ENCODE measurements at places on chromosomes 4 and X.

DNA sequence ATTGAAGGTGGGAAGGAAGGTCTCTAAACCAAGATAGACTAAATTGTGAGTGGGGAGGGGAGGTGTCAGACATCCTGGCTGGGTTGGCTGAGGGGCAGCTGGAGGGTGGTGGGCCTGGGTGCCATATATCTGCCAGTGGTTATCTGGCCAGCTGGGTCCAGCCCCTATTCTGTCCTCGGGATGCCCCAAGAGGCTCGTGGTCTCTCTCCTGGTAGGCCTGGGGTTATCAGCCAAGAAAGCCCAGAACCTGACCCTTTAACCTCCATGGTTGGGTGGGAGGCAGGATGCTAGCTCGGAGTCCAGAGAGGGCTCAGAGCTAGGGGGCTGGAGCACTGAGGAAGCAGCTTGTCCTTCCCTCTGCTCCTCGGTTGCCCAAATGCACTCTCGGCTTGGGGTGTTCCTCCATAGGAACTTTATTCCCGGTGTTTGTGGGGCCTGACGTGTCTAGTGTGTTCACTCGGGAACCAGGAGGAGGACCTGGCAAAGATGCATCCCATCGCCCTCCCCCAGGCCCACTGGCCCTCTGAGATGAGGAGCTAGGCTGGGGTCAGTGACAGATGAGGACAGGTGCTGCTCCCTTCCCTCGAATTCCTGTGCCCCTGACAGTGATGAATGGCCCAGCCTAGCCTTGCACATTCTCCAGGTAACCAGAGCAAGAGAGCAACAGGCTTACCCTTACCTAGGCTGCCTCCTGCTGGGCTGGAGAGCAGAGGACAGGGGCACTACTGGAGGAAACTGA lies 5.2 kb upstream of the EFNB1 start:
- no peak for DNase-seq

GRCh38 chr4:88747351-88747750 lies 49.7 kb upstream of the NAP1L5 start:
- DNase-seq: no peak

DNA sequence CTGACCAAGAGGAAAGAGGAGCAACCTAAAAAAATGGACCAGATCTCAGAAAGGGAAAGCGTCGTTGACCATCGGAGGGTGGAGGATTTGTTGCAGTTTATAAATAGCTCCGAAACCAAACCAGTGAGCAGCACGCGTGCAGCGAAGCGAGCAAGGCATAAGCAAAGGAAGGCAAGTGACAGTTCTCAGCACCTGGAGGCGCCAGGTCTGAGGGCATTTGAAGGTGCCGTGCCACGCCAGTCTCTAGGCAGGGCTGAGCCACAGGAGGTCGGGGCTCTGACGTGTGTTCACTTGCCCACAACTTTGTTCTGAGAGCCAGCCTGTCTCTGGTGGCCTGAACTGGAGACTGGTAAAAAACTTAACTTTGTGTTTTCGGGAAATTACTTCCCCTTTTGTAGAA lies 59.7 kb downstream of the TNIP2 start:
- DNase-seq: no peak

DNA sequence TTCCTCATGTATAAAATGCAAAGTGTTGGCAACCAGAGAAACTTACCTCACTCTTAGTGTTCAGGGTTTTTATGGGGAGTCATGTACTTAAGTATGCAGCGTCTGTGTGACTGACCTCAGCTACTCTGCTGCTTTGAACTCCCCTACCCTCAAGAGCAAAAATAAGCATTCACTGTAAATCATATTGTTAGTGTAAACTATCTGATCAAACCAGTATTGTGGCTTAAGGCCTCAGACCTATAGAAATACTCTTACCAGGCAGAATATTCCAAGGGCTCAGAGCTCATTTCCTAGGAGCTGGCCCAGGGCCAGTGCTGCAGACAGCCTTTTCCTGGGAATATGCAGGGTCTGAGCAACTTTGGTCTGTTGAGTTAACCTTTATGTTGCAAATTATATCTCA lies 453.1 kb downstream of the CCSER1 start:
- DNase-seq: peak; percentile 24

- DNase-seq: peak; percentile 53
Measured at GRCh38 chrX:40966213-40966820, 118.9 kb upstream of the USP9X start.

DNA sequence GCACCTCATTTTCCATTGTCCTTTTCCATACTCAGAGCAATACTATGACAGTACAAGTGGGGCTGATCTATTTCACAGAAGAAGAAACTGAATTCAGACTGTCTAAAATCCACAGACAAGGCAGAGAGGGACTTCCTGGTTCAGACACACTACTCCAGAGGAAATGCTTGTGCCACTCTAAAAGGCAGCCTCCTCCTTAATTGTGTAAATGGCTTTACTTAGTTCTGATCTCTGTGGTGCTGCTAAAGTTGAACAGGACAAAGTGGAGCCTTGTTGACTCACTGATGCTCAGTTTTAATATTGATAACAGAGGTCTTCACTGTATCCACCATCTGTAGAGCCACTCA lies 122.4 kb downstream of the KIT start:
- no peak for DNase-seq

GRCh38 chr4:148286012-148286411 lies 156.2 kb downstream of the NR3C2 start:
- no peak for DNase-seq

DNA sequence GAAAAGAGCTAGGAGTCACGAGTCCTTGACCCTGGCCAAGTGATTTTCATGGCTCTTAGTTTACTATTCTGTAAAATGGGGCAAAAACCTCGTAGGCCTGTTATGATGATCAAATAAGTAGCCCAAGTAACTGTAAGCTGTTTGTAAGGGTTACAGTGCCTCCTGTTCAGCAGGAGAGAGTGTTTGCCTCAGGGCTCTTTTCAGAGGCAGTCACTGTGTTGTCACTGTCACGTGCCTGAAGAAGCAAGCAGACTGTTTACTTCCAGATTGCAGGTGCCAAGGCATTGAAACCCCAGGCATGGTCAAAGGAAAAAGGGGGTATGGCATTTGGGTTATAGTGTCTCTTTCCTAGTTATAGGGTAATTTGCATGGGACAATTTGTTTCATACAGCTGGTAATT lies 4.5 kb downstream of the RAB39B start:
- DNase-seq: peak; percentile 2

- DNase-seq: no peak
Measured at GRCh38 chr4:8648296-8648695, 55.7 kb downstream of the CPZ start.

DNA sequence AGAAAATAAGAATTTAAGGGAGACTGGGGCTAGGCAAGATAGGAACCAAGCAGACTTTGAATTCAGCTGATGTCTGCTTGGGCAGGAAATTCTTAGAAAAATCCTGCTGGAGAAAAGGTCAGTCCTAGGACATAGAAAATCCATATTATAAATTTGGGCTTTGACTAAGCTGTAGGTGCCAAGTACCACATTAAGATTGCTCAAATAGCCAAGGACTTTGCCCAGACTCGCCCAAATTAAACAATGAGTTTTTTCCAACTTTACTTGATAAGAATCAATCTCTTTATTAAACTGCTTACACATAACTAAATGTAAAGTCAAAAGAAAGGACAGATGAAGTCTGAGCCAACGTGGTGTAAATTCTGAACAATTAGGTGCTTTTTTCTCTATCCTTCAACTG lies 95.4 kb downstream of the FUNDC1 start:
- peak; percentile 30 for DNase-seq

- peak; percentile 81 for DNase-seq
Measured at GRCh38 chrX:44580466-44580865, 37.8 kb upstream of the FUNDC1 start.

DNA sequence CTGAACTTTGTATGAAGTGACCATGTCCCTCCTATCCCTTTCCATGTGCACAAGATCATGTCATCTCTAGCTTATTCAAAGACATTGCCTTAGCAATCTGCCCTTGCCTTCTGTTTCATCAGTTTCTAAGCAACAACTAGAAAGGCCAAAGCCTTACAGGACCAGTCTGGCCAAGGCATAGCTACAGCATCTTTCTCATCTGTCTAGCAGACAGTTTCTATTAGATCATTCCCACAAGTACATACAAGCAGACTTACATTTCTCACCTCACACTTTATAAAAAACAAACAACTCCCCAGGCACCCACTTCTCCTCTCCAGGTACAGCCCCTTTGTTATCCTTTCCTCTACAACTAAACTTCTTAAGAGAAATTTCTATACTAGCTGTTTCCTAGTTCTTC lies 188.7 kb upstream of the AADAT start:
- peak; percentile 8 for DNase-seq

- no peak for DNase-seq
Measured at GRCh38 chr4:95660719-95661118, 111.9 kb upstream of the UNC5C start.

GRCh38 chrX:31545191-31545590 lies 473.4 kb upstream of the FTHL17 start:
- DNase-seq: no peak

Measured in epithelial cell of esophagus (primary cell).